Gastroesophageal sphincter (tissue), 4 donors: ENCODE measurements at places on chromosomes 13 and 19. TPM values are rescaled to one million over a fixed set of nuclear protein-coding genes. Genes with fewer than 3 reads are reported as not detected.

The CYP2S1 gene
- 2.1 TPM for total RNA-seq

- no peak for ATAC-seq
These were observed 892 bp downstream of the TRIR start for GRCh38 chr19:12733369-12734214.

The CEACAM19 gene
- 4.8 TPM for total RNA-seq

The SH2D3A gene
- 0.78 TPM for total RNA-seq

DNA sequence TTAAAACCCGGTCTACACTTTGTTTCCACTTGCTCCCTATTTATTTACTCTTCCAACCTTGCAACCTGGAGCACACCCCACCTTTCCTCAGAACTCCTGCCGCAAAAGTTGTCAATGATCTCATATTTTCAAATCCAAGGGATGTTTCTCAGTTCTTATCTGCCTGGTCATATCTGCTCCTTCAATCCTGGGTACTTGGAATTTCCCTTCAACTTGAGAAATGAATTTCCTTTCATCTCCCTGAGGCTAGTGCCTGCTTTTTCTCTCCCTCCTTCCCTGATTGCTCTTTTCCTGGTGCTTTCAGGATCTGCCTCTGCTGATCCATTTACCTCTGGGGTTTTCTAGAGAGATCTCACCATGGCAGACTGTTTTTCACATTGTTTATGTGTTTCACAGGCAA, 154.8 kb upstream of the IRS2 start:
- no peak for ATAC-seq

DNA sequence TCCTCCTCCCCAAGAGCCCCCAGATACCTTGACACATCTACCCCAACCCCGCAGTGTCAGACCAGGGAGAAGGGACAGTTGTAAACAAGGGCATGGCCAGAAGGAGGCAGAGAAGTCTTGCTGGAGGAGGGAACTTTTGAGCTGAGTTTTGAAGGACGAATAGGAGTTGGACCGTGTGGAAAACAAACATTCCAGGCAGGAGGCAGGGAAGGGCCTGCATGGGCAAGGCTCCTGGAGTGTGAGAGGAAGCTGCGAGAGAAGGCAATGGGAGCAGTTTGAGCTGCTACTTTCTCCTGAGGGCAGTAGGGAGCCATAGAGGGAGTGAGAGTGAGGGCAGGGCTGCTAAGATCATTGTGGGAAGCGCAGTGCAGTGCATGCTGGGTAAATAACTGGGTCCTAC, 23.3 kb downstream of the IL12RB1 start:
- no peak for ATAC-seq
